ENCODE measurements at places on chromosomes 5 and 9.

GRCh38 chr5:65482736-65483545 lies 1.2 kb upstream of the ADAMTS6 start:
- no peak for DNase-seq

GRCh38 chr9:119257592-119257991 lies 111.6 kb downstream of the BRINP1 start:
- no peak for DNase-seq

DNA sequence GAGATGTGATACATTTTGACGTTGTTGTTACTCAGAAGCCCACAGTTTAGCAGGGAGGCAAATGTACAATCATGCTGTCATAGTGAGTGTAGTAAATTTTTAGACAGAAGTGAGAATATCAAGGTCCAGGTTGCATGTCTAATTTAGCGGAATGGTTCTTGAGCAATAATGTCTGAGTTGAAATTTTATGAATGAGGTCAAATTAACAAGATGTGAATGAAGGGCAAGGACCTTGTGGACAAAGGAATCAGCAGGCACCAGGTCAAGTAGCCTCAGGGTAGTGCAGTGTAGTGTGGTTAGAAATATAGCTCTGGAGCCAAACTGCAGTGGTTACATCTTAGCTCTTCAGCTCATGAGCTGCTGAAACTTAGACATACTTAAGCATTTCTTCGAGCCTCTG lies 36.2 kb downstream of the TNFSF8 start:
- DNase-seq: no peak

- DNase-seq: no peak
Observed at GRCh38 chr5:172453206-172453985, 929 bp downstream of the SH3PXD2B start.

DNA sequence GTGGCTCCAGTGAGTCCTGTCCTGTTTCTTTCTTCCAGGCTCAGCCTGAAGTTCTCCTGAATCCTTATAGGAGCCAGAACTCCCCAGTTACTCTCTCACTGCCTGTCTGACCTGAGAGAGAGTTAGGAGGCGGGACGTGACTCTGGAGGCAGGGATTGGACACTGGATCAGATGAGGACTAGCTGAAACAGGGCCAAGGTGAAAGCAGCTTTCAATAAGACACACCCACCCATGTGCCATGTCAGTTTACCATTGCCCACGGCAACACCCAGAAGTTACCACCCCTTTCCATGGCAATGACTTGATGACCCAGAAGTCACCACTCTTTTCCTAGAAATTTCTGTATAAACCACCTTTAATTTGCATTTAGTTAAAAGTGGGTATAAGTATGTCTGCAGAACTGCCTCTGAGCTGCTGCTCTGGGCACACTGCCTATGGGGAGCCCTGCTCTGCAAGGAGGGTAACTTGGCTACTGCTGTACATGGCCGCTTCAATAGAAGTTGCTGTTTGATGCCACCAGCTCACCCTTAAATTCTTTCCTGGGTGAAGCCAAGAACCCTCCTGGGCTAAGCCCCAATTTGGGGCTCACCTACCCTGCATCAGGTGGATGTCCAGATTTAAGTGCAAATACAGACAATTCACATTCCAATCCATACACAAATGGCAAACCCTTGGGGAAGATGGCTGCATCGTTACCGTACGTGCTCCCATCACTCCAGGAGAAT lies 13.7 kb downstream of the FCN2 start:
- DNase-seq: no peak

DNA sequence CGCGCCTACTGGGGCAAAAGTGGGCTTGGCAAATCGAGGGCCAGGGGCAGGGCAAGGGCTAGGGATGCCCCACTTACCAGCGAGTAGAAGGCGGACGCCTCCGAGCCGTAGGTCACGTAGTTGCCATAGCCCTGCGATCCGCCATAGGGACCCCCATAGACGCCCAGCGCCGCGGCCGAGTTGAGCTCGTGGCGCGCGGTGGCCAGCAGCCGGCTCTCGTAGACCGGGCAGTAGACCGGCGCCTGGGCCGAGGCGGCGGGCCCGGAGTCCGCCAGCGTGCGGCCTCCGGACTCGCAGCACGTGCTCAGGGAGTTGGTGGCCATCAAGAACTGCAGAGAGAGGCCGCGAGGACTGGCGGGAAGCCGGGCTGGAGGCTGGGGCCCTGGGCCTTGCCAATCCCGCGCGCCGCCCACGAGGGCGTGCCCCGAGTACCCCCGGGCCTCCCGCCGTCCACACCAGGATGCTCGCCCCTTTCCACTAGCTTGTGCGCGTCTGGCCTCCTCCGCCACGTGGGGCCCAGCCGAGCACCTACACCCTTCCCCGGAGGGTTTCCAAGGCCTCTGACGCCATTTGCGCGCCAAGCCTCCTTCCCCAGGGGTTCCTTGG lies 891 bp downstream of the IRX4 start:
- DNase-seq: no peak

DNA sequence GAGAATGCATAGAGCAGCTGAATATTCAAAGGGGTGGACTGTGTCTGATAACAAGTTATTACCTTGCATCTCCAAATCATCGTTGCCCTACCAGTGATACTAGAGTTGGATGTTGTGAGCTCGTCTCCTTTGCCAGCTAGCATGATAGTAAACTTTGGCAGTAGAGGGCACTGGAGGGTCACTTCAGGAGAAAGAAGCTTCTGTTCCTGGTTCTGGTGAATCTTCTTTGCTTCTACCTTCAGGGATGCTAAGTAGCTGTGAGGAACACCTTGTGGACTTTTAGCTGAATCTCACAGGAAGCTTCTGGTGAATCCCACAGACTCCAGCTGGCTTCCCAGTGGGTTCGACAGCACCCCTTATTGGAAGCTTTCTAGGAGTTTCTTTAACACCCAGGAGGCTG lies 626.6 kb upstream of the SGCD start:
- DNase-seq: no peak

GRCh38 chr9:23736293-23736692 lies 89.7 kb downstream of the ELAVL2 start:
- DNase-seq: no peak

GRCh38 chr5:137891849-137892248 lies 2.6 kb downstream of the PKD2L2 start:
- DNase-seq: no peak

- no peak for DNase-seq
Observed at GRCh38 chr9:5382479-5382878, 42.8 kb upstream of the RLN1 start.

DNA sequence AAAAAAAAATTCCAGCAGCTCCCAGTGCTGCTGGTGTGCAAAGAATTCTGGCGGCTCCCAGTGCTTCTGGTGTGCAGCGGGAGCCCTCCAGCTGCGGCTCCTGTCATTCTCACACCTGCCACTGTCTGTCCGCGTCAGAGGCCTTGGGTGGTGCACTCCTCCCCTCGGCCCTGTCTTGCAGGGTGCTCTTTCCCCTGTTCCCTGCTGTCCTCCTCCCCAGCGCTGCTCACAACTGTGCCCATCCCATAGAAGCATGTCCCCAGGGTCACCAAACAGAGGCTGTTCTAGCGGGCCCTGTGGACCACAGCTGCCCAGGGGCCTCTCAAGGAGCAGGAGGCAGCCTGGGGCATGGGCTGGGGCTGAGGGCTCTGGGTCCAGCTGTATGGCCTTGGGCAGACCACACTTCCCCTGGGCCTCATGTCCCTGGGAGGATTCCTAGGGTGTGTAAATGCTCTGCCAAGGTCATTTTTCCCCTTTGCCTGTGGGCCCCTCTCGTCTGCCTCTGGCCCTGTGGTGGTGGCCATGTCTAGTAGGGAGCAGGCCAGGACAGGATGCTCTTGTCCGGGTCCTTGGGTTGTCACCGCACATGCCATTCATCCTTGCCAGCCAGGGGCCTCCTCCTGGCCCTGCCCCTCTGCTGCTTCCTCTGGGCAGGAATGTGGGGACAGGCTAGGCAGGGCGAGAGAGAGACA lies 68.2 kb downstream of the PHF2 start:
- DNase-seq: no peak

DNA sequence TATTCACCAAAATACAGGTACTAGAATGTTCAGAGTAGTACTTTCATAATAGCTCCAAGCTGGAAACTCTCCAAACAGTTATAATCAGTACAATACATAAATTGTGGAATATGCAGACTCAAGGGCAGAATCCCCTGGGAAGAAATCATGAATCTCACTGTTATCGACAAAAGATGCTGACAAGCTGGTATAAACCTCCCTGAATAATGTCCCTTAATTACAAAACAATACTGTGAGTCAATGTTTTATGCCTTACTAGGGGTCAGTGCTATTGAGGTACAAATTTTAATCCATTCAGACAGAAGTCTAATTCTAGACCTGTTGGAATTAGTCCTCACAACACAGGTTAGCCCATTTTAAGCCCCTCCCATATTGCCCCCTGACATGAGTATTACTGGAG lies 532.3 kb downstream of the DTWD2 start:
- DNase-seq: no peak

DNA sequence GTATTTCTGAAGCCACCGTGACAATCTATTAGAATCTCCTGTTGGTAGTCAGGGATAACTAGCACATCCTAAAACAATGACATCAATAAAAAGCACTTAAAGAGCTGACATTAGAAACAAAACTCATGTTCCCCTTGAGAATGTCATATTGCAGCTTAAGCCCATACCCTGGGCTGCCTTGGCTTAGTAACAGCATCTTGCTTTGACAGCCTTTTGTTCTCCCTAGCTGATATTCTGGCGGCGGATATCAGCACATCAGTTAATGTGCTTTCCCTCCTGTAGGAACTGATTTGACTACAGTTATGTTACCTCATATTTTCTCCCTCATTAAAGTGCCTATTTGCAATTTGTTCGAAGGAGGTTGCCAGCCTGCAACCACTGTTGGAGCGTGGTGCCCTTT lies 214.1 kb downstream of the CD180 start:
- no peak for DNase-seq

DNA sequence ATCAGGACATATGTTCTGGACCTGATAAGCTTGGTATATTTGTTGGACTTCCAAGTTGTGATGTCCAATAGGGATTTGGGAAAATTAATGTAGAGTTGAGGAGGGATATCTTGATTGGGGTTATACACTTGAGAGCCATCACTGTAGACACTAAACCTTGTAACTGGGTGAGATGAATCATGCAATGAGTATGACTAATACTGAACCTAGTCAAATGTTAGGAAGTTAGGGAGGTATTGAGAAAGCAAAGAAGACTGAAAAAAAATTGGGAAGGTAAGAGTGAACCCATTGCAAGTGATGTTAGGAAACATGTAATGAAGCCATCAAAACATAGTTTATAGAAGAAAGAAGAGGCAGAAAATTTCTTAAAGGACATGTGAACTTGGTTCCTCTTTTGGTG lies 668.4 kb upstream of the CDH9 start:
- no peak for DNase-seq

- no peak for DNase-seq
Observed at GRCh38 chr9:21015129-21015815, 16.2 kb downstream of the HACD4 start.

- no peak for DNase-seq
Observed at GRCh38 chr5:62112689-62113228, 193.2 kb upstream of the KIF2A start.

GRCh38 chr5:61600123-61600444 lies 268.0 kb downstream of the ZSWIM6 start:
- no peak for DNase-seq

GRCh38 chr5:135229679-135230132 lies 169.3 kb downstream of the MACROH2A1 start:
- no peak for DNase-seq

- DNase-seq: no peak
Observed at GRCh38 chr9:89453452-89453851, 44.5 kb downstream of the SEMA4D start.

DNA sequence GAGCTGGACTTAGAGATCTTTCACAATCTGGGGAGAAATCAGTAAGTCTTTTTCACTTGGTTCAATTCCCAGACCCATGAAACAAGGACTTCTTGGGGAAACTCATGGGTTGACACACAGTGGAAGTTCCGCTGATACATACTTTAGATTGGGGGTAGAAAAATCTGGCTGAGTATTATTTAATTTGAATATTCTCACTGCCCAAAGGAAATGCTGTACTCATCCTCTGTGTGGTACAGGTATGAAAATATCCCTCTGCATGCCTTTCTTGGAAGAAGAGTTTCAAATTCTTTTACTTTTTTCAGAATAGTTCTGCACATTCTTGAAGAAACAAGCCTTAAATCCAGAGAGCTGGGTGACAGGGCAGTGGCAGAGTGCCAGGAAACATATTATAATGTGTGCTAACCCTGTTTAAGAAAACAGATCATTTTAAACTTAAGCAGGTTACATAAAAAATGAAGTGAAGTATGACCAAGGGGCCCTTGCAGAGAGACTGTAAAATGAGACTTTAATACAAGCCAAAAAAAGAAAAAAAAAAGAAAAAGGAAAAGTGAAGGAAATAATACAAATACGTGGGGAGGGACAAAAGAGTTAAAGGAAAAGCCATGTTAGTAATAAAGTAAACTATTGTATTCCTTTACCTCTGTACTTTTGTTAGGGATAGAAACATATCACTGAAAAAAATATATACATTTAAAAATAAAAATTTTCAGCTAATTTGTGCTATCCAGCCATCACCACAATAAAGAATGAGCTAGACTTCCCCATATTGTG lies 173.4 kb upstream of the NR3C1 start:
- DNase-seq: no peak

GRCh38 chr5:167653645-167654106 lies 637.8 kb upstream of the WWC1 start:
- no peak for DNase-seq

DNA sequence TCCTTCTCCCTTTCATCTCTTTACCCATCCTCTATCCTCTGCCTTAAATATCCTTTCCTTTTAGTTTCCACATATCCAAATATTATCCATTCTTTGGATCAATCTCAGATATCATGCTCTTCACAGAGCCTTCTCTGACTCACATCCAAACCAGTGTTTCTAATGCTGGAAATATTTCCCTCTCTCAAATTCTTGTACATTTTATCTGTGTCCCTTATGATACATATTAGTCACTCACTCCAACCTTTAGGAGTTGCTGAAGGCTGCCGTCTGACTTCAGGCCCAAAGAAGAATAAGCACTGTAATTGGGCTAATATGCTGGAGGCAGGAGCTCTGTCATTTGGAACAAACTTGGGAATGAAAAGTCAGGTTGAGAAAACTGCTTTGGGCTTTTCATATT lies 156.4 kb upstream of the RUSC2 start:
- no peak for DNase-seq

DNA sequence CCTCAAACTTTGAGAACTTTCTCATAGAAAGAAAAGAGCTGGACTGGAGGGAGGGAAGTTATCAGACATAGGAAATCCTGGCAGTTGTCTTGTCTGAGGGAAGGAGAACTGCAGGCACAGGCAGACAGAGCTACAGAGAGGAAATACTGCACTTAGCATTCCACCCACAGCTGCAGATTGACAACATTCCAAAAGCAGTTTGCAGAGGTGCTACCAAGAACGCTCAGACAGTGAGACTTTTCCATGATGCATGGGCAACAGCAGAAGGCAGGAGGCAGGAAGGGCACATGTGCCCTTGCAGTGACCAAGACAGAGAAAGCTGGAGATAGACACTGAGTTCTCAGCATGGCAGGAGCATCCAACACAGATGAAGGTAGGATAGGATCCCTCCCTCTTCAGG lies 327.5 kb upstream of the ZNF462 start:
- DNase-seq: no peak

DNA sequence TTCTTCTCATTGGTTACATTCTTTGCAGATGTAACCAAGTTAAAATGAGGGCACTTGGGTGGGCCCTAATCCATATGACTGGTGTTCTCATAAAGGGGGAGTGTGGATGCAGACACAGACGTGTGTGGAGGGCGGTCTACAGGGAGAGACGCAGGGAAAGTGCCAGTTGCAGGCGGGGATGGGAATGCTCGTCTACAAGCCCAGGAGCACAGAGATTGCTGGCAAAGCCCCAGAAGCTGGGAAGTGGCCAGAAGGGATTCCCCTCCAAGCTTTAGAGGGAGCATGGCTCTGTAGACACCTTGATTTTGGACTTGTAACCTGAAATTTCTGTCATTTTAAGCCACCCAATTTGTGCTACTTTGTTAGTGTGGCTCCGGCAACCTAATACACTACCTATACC lies 96.8 kb upstream of the CTSL start:
- no peak for DNase-seq
